ENCODE measurements at places on chromosomes 6 and 20. TPM values are rescaled to one million over a fixed set of nuclear protein-coding genes. Genes with fewer than 3 reads are reported as not detected.

DNA sequence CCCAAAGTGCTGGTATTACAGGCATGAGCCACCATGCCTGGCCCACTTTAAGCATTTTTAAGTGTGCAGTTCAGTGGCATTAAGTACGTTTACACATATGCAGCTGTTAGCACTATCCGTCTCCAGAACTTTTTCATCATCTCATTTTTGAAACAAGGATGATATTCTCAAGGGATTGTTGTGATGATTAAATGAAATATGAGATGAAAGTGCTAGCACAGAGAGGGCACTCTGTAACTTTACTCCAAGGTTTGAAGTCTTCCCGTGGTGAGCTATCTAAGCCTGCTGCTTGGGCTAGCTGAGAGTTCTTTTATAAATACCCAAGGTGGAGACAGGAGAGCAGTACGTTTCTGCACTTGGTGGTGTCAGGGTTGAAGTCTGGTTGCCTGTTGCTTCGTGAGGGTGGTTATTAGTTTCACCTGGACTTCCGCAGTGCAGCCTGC lies 6.6 kb downstream of the TM9SF4 start:
- DNase-seq = peak; percentile 19

DNA sequence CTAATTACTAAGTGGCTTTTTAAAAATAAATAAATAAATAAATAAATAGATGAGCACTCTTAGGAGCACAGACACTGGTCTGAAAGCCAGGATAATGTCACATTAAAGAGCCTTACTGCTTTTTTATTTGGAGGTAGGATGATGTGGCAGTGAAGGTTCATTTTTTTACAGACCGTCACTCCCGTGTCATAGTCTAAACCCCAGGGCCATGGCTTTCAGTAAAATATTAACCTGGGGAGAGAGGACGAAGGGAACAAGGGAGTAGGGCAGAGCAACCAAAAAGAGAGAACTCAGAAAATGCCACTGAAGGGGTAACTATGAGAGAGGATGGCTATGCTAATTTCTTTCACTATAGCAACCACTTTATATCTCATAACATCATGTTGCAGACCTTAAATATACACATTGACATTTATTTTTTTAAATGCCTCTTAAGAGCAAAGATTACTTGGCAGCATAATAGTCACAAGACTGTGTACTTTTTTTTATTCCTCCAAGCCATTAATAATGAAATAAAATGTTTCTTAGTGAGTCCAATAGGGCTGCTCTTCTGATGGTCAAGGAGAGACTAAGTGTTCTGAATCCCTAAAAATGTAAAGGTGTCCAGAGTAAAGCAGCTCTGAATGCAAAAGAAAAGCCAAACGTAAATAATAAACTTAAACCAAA lies 100.9 kb upstream of the SIM1 start:
- DNase-seq = no peak

- DNase-seq = no peak
Measured at GRCh38 chr6:165819394-165819793, 156.4 kb upstream of the PDE10A start.

DNA sequence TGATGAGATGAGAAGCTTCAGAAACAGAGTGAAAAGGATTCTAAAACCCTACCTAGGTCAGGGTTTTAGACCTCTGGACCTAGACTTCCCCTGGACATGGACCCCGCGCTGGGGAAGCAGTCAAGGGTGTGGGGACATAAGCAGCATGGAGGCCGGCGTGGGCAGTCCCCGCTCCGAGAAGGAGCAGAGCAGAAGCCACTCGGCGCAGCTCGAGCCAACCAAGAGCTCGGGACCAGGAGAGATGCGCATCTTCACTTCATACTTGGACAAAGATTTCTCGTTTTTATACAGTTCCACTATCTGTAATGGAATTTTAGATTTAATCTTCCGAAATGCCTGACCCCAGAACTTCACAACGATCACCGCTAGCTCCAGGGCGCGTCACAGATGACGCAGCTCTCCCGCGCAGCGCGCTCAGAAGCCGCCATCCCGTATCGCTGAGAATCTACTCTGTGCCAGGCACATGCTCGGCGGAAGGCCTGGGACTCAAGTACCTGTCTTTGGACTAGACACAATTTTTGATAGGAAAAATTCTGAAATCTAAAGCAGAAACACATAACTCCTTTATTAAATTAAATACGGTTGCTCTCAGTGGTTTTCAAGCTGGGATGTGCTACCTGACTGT lies 60.3 kb downstream of the WDR27 start:
- no peak for DNase-seq

DNA sequence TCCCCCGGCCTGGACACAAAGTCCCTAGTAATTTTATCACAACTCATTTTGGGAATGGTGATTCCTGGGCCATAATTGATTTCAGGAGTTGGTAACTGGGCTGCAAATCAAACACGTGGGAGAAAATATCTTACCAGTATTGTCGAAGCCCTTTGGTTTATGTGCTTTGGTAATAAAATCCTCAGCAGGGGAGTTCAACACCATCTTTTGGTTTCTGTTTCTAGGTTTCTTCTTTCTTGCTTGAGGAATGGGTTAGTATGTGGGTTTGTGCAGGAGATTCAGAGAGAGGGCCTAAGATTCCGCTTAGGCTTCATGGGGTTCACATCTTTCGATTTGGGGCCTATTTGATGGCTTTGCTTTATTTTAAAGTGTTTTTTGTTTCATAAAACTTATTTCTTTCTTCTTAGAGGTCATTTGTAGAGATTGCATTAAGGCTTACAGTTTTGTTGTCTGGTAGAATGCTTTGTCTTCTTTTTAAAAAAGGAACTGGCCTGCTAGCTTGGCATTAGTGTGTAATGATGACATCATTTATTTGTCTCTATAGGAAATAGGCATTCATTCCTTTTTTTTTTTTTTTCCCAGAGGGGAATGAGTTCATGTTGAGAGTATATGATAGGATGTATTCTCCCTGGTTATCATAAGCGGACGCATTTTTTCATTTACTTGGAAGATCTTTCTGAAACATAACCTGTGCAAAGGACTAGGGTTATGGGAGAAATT lies 45.8 kb downstream of the CYP24A1 start:
- DNase-seq = peak; percentile 11

- DNase-seq = no peak
Measured at GRCh38 chr20:9928281-9928737, 89.4 kb upstream of the PAK5 start.

- no peak for DNase-seq
Measured at GRCh38 chr6:167091026-167091804, 31.7 kb upstream of the CCR6 start.

DNA sequence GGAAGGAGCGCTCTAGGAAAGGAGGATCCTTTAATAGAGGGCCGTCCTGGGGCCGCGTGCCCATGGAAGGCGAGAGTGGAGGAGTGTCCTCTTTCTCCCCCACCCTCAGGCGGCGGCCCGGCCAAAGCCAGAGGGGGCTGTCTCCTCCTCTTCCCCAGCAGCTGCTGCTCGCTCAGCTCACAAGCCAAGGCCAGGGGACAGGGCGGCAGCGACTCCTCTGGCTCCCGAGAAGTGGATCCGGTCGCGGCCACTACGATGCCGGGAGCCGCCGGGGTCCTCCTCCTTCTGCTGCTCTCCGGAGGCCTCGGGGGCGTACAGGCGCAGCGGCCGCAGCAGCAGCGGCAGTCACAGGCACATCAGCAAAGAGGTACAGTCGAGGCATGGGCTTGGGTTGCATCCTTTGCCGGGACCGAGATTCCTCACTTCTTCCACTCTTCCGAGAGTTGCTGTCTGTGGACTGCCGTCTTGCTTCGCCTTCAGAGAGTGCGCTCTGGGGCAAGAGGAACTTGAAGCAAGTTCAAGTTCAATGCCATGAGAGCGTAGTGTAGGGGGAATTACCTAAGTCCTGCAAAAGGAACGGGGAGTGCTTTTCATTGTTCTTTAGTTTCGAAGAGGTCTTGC lies at the start of gene LAMA2:
Gene LAMA2, plus strand, starts transcription at position 148 of the 621 bp plus-strand sequence. Its CDS starts 108 bp downstream, at position 256.
- peak; percentile 85 for DNase-seq

- peak; percentile 73 for DNase-seq
Measured at GRCh38 chr6:47413752-47414422, 63.7 kb upstream of the CD2AP start.

The SCRT2 gene
- polyA plus RNA-seq = not detected

The PRDM13 gene
- polyA plus RNA-seq = not detected

The SLC35D3 gene
- polyA plus RNA-seq = not detected
